ENCODE measurements at places on chromosomes 4 and X.
A peak's percentile ranks its signal among the peaks of the same experiment; 100 is the strongest.

- no peak for DNase-seq
Measured at GRCh38 chr4:13647031-13647430, 19.5 kb upstream of the BOD1L1 start.

GRCh38 chr4:182337366-182337765 lies 94.2 kb downstream of the TENM3 start:
- DNase-seq = no peak

- no peak for DNase-seq
Measured at GRCh38 chr4:137707102-137707620, 174.9 kb upstream of the PCDH18 start.

DNA sequence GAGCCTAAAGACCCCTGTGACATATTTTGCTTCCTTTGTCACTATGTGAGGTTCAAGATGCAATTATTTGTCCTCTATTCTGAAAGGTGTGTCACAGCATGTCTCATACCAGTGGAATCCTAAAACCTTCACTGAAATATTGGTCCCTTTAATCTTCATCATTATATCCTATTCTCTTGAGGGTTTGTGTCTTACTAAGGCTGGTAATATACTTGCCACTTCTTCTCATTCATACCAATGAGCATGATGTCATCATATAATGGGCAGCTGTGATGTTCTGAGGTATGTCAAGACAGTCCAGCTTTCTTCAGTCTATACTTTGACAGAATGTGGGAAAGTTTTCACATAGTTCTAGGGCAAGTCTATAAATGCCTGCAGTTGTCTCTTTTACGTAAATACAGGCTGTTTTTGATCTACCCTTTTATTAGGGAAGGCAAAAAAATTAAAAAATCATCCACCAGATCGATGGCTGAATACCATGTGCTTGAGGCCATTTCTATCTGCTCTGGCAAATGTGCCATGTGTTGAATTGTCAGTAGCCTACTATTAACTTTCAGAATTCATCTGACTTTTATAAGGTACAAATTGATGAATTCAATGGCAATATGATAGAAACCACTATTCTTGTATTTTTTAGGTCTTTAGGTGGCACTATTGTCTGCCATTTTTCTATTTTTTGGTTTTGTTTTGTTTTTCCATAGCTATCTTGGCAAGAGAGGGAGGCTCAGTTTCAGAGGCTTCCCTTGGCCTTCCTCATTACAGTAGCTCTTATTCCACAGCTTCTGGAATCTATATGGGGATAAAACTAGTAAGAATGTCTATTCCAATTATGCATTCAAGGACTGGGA lies 209.0 kb downstream of the PPARGC1A start:
- no peak for DNase-seq

GRCh38 chr4:15847746-15848145 lies 69.6 kb downstream of the CD38 start:
- no peak for DNase-seq

DNA sequence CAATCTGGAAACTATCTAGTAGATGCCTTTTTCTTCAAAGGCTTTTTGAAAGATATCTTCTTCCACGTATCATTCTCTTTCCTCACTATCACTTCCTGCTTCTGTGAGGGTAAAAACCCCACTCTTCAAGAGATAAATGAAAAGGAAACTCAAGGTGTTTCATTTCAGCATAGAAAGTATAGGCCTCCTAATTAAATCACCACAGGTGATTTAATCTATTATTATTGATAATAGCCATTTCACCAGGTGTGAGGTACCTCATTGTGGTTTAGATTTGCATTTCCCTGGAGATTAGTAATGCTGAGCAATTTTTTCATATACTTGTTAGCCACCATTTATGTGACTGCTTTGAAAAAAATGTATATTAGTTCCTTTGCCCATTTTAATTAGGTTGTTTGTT lies 92.0 kb upstream of the EMCN start:
- no peak for DNase-seq

GRCh38 chr4:92501456-92501855 lies 197.7 kb downstream of the GRID2 start:
- no peak for DNase-seq

DNA sequence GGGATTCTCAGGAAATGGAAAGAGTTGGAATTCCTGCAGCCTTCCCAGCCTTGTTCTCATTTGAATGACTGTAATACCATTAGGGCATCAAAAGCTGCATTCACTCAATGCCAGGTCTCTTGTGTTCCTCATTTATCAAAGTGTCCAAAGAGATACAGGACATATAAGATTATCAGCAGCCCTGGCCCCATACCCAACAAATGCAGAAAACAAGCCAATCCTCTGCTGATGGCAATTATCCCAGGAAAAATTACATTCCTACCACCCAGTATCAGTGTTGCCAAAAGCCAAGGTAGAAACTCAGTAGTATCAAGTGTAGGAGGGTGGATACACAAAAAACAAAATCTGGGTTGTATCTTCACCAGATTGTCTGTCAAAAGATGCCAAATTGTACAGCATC lies 18.5 kb upstream of the ASB5 start:
- DNase-seq = no peak

GRCh38 chr4:158789853-158790252 lies 21.0 kb downstream of the FNIP2 start:
- no peak for DNase-seq

DNA sequence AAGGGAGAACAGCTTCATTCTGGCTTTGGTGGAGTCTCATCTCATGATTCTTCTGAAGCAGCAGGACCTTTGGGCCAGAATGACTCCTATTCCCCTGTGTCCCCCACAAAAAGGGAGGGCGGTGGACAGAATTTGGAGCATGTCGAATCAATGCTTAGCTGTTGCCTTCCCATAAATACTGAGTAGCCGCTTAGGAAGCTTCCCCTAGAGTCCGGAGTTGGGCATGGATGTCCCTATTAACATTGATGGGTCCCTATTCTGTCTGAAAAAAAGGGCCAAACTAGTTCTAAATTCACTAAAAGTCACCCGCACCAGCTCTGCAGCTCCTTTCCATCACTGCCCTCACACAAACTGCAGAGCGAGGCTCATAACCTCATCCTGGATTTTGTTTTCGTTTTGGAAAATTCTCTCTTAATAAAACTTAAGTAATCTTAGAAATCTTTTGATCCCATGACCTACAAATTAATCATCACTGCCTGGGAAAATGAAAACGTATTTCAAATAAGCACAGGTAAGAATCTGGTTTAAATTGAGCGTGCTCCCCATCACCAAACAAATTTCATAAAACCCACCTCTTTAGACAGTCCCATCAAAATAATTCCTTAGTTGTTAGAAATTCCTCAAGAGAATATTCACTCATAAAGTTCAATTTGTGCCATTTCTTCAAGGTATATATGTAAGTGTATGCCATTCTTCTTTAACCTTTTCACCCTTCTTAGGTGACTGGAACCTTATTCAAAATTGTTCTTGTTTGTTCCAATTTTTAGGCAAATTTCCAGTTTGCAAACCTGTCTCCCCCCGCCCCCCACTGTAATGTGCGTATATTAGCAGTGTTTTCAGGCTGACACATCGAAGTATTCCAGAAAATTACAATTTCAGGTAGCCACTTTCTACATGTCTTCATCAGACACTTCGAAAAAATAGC lies 53.3 kb upstream of the NKAP start:
- DNase-seq = no peak

GRCh38 chr4:93983140-93983539 lies 154.6 kb downstream of the ATOH1 start:
- DNase-seq = no peak

GRCh38 chr4:83490876-83491450 lies 6.1 kb upstream of the ABRAXAS1 start:
- peak; percentile 12 for DNase-seq

GRCh38 chr4:17134100-17134499 lies 235.7 kb upstream of the LDB2 start:
- no peak for DNase-seq

DNA sequence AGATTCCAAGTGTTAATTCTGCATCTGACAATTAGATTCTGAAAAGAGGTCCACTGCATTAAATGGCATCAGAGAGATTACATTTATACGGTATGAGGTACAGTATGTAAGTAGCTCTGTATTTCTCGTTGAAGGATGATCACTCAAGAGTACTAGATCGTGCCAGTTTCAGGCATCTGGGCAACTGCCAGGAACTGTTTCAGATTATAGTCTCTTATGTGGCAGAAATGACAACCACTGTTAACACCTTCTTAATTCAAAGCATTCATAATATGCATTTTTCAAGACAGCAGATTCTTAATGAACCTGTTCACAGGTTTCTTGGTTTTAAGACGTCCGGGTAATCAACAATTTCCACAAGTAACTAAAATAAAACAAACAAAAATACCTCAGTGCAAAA lies 1.6 kb downstream of the ANKRD50 start:
- DNase-seq = no peak

GRCh38 chrX:12974305-12974795 lies 560 bp upstream of the TMSB4X start:
- DNase-seq = peak; percentile 28

DNA sequence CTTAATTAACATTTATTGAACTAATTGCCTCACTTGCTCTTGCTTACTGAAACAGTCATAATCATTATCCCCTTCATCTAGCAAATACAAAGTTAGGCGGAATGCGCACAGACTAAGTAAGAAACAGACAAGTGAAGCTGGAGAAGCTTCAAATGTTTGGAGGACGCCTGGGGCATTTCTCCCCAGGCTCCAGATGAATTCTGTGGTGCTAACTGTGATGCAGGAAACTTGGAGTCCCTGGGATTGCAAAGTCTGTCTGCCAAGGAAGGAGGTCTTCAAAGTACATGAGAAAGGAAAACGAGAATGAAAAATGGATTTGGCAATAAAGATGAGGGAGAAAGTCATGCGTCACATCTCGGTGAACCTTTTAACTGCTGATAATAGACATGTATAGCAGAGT lies 23.6 kb upstream of the MFAP3L start:
- no peak for DNase-seq

DNA sequence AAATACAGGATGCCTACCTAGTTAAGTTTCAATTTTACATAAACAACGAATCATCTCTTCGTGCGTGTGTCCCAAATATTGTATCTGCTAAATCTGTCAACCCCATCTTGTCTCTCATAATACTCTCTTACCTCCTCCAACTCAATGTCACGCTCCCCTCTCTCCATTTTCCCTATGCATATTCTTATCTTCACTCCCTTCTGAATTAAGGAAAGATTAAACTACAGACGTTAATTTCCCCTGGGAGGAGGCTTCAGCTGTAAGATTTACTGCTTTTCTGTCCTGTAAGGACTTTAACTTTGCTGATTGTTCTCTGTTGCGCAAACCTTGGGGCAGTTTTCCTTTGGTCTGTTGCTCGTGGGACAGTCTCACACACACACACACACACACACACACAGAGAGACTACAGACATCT lies 455 bp upstream of the ABCB7 start:
- no peak for DNase-seq

DNA sequence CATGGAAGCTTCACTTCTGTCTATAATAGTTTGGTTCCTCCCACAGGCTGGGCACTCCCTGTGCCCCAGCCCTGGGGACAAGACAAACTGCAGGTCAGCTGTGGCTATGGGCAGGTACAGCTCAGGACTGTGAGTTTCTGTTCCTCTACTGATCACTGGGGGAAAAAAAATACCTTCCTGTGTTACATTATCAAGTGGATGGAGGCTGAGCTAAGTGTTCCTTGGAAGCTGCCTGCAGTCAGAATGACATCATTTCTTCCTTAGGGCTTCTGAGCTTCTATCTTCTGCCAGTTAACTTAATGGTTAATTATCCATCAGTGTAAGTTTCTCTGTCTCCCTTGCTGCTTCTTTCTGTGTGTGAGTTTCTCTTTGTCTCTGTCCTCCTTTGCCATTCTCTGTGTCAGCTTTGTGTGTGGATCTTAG lies 4.6 kb downstream of the RAB33A start:
- DNase-seq = no peak

DNA sequence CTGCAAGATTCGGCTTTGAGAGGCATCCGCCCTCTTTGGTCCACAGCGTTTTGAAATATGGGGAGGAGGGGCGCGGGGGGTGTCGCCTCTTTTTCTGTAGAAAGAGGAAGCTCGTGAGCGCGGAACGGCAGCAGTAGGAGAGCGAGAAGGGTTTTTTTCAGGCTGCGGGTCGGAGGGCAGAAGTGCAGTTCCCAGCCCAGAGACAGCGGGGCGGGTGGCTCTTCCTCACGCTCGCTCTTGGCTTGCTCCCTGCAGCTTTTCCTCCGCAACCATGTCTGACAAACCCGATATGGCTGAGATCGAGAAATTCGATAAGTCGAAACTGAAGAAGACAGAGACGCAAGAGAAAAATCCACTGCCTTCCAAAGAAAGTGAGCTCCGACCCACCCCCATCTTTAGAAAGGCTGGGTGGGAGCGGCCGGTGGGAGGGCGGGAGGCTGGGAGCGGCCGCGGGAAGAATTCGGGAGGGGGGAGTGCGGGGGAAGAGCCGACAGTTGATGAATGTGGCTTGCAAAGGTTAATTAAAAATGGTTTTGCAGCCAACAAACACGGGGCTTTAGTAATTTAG lies 1.2 kb downstream of the TMSB4X start:
- peak; percentile 52 for DNase-seq

DNA sequence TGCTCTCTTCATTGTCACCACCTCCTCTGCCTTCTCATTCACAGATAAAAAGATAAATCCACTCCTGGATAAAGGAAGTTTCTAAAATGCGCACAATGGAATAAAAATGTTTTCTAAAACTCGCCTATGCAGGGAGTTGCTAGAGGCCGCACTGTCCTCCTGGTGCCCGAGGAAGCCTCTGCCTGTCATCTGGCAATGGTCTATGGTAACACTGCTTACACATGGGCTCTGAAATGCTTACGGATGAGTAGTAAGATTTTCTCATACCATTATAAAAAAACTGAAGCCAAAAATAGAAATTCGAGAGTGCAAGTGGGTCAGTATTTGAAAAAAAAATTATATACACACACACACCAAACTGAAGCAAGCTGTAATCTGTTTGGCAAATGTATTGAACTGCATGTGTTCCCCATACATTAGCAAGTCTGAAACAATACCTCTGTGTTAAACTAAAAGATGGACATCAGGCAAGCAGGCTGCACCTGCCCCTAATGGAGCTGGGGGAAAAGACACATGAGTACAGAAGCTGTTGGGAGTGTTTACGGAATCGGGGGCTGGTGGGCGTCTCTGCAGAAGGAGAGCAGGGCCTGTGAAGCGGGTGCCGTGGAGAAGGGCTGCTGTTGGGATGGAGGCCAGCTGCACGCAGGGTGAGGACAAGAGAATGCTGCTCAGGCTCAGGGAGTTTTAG lies 103.3 kb upstream of the FAT1 start:
- DNase-seq = no peak

DNA sequence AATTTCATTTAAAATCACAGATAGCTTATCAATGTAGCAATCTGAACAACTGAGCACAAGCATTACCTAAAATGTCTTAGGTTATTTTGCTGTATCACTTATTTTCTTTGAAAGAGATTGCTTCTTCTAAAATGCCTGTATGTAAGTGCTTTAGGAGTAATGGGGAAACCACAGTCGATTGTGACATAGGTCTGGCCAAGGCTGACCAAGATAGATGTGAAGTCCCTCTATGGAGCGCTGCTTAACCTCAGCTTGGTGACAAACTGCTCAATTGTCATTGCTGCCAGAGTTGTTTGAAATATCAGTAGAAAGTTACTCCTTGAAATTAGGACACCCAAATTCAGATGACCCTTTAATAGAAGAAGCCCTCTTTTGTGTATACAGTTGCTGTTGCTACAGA lies 401.9 kb upstream of the NDST4 start:
- no peak for DNase-seq
